ENCODE measurements at places on chromosomes 12 and 14.

DNA sequence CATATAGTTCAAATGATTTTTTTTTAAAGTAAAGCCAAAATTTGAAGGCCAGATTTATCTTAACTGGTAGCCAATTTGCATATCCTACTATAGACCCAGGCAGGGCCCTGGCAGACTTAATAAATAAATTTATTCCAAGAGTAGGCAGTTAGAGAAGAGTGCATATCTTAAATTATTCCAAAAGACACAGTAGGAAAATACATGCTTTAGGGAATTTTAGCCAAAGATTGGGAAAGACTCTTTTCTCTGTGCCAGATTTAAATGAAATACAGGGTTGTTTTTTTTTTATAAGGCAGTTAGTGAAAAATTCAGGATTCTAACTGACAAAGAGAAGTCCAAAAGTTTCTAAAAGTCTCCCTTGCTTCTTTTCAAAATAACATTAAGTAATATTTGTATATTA lies 65.5 kb downstream of the ST8SIA1 start:
- no peak for DNase-seq

- no peak for DNase-seq
Measured at GRCh38 chr12:13326076-13326475, 129.6 kb downstream of the EMP1 start.

DNA sequence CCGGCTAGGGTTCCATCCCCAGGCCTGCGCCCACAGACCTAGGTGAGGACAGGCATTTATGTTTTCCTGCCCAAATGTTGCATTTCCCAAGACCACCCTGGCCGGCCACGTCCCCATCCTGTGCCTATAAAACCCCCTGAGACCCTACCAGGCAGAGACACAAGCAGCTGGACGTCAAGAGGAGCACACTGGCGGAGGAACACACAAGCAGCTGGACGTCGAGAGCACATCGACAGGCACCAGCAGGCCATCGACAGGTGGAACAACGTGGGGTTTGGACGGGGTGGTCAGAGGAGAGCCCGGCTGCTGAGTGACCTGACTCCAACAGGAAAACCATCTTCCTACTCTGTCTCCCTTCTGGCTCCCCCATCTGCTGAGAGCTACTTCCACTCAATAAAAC lies 19.6 kb upstream of the LDHB start:
- DNase-seq, result no peak

- DNase-seq, result peak; percentile 63
Measured at GRCh38 chr12:88291498-88292131, 149.5 kb downstream of the TMTC3 start.

DNA sequence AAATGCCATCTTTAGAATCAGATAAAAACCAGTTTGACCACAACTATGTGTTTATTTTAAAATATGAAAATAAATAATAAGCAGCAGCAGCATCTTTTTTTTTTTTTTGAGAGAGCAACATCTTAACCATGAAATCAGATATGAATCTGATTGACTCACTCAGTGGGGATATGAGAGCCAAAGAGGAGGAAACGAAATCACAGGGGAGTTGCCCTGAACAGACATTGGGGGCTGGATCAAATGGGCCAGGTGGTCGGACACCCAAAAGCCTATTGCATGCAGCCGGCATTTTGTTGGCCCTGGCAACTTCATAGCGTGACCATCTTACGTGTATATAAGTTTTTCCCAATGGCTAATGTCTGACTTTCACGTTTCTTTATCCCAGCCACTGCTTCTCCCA lies 321.1 kb downstream of the NPAS3 start:
- no peak for DNase-seq

DNA sequence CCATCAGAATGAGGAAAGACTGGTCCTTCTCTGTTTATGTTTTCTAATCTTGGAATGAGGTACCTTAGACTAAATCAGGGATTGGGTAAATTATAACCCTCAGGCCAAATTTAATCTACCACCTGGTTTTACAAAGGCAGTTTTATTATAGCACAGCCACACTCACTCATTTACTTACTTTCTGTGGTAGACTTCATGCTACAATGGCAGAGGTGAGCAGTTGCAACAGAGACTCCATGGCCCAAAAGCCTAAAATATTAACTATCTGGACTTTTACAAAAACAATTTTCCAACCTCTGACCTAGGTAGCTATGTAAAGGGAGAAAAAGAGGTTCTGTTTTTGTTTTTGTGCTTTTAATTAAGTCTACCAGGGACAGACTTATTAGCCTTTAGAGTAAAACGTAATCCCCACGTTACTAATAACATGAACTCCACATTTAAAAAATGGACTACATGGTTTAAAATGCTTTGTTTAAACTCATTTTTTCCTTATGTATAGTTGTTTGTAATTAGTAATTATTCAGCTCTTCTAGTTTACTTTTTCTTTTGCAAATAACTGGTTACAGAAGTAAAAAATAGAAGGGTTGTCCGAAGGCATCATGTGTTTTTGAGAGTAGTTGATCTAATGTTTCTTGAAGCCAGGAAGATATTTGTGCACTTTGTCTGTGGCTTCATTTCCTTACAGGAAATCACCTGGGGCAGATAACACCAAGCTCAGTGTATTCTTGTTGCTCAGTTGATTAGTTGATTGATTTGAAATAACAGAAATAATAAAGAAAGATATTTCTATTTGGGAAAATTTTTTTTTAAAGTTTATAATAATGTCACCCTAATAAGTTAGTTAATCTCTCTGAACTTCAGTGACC lies 57.6 kb upstream of the ATP2B1 start:
- no peak for DNase-seq

DNA sequence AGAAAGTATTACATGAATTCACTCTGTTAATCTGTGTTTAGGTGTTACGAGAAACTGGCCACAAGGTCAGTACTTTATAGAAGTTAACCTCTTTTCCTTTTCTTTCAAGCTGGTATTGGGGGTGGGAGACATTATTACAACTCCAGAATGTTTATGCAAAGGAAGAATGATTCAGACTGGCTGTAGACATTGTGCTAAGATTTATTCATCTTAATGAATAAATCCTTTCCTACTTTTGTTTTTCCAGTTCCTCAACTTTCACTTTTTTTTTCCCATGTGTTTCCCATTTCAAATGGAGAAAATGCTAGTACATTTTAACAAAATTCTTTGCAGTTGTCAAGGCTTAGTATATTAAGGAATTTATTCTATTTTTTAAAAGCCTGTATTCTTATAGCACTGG lies 1.3 kb downstream of the OTOGL start:
- DNase-seq, result peak; percentile 78

DNA sequence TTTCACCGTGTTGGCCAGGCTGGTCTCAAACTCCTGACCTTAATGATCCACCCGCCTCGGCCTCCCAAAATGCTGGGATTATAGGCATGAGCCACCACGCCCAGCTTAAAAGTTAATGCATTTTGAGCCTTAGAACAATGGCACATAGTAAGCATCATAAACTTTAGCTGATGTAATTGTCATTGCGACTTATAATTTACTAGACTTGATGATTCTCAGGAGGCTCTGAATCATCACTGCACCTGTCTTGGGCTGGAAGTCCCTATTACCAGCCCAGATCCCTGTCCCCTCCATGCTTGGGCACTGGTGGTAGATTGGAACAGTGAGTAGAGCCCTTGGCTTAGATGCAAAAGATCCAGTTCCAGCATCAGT lies 26.1 kb downstream of the KMT5A start:
- DNase-seq, result no peak

GRCh38 chr14:99254328-99255009 lies 17.5 kb downstream of the BCL11B start:
- DNase-seq, result no peak

- DNase-seq, result no peak
Measured at GRCh38 chr12:117180758-117181467, 9.4 kb downstream of the FBXO21 start.

GRCh38 chr14:102140027-102140749 lies 491 bp downstream of the WDR20 start:
- no peak for DNase-seq

- DNase-seq, result peak; percentile 35
Measured at GRCh38 chr14:51394384-51394783, 154.3 kb downstream of the TMX1 start.

DNA sequence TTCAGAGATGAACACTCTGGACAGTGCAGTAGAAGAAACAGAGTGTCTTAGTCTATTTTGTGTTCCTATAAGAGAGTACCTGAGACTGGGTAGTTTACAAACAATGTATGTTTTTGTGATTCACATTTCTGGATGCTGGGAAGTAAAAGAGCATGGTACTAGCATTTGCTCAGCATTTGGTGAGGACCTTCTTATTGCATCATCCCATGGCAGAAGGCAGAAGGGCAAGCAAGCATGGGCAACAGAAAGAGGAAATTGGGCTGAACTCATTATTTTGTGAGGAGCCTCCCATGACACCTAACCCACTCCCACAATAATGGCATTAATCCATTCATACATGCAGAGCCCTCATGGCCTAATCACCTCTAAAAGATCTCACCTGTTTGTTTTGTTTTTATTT lies 8.0 kb downstream of the ANKS1B start:
- no peak for DNase-seq

DNA sequence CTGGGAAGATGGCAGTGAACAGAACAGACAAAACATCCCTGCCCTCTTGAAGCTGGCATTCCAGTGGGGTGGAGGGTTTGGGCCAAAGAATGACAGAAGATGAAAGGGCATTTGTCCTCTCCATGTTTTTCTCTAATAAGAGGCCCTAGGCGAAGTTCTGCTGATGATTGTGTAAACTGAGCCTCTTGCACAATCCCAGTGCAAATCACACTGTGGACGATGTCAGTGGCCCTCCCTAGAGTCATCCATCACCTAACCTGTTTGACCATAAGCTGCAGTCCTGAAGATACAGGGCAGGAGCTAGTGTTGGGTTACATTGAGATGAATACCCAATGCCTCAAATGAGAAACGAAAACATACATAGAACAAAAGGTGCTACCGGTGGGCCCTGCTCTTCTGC lies 622.4 kb upstream of the TBX3 start:
- DNase-seq, result no peak

GRCh38 chr14:104876251-104876699 lies 11.2 kb downstream of the CEP170B start:
- peak; percentile 42 for DNase-seq

DNA sequence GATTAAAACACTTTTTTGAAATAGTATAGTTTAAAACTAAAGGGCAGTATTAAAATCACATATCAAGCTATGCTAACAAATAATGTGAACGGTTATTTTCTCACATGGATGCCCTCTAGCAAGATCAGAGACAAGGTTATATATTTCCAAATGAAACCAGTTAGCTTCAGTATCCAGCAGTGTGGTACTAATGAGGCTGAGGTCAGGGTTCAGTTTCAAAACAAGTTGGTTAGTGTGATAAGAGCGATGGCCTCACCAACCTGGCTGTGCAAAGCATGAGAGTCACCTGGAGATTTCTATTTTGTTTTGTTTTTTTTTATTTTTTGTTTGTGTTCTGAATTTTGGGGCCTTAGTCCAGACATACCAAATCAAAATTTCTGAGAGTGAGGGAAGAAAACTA lies 352.2 kb upstream of the KITLG start:
- no peak for DNase-seq

- no peak for DNase-seq
Measured at GRCh38 chr12:127664901-127665300, 602.1 kb upstream of the TMEM132C start.

DNA sequence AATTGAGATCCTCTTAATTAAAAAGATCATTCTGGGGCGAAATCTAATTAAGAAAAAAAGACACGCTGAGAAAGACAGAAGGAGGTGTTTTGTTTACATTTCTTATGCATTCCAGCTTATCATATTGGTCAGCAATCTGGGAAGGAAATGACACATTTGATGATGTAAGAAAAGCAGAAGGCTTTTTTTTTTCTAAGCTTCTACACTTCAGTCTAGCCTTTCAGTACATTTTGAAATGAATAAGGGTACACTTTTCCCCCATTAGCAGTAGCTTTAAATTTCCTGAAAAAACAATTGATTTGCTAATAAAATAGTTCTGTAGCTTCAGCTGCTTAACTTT lies 5.9 kb upstream of the GSC start:
- peak; percentile 28 for DNase-seq

GRCh38 chr12:119208626-119209061 lies 29.9 kb downstream of the HSPB8 start:
- peak; percentile 8 for DNase-seq
